ENCODE measurements at places on chromosomes 3 and 15. TPM values are rescaled to one million over a fixed set of nuclear protein-coding genes. Genes with fewer than 3 reads are reported as not detected.

GRCh38 chr15:37034835-37035748 is 65.3 kb downstream of the MEIS2 start:
- DNase-seq = no peak

DNA sequence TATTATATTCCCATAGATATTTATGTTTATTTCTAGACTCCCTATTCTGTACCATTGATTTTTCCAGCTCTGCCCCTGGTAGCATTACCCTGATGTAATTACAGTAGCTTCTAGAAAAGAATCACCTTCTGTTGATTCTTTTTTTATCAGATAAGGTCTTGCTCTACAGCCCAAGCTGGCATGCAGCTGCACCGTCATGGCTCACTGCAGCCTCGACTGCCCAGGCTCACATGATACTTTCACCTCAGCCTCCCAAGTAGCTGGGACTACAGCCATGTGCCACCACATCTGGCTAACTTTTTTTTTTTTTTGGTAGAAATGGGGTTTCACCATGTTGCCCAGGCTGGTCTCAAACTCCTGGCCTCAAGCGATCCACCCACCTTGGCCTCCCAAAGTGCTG is 41.8 kb downstream of the SLC24A1 start:
- no peak for DNase-seq

DNA sequence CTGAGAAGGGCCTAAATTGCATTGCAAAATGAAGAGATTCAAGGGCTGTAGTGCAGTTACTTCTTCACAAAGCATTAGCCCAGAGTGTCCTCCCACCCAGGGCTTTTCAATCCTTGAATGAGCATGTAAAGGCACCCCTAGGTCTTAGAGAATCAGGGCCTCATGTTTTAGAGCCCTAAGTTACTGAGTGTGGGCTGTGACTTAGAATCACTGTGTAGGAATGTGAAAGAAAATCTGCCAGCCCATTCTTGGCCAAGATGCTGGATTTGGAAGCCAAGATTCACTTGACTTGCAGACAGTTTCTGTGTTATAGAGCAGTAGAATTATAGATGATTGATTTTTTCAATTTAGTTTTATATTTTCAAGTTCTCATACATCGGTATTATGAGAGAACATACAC is 153.2 kb downstream of the MYRIP start:
- no peak for DNase-seq

DNA sequence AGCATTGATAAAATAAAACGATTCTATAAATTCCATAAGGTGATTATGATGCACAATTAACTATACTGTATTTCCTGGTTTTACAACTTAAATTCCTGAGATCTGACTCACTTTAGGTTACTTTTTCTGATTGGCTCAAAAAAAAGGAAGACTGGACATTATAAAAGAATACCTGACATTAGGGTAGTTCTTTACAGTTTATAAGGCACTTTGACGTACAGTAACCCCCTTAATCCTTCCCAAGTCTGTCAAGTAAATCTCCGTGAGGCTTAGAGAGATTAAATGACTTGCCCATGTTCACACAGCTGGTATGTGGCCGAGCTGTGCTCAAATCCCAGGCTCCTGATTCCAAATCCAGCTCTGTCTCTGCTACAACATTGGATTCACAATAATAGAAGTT is 1.0 kb upstream of the SLTM start:
- no peak for DNase-seq

GRCh38 chr3:58052373-58053273 is 44.4 kb downstream of the FLNB start:
- DNase-seq = no peak

DNA sequence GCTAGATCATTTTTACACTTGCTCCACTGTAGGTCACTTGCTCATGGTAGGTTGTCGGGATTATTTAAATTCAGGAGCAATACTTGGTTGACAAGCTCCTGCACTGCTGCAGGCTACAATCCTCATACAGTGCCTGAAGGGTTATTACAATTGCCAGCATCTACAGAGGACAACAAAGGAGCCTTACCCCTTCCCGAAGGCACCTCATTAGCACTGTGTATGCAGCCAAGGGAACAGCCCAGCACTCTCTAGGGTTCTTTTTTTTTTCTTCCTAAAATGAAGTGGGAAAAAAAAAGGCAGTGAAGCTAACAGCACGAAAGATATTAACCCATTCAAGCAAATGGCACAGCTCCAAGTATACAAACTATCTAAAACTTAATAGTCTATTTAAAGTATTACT is 142.7 kb downstream of the ULK4 start:
- DNase-seq = no peak

The DUOXA2 gene
- total RNA-seq = 0.17 TPM

The SH2D7 gene
- total RNA-seq = not detected
